ENCODE measurements at places on chromosomes 2 and 18. TPM values are rescaled to one million over a fixed set of nuclear protein-coding genes. Genes with fewer than 3 reads are reported as not detected.

GRCh38 chr2:238515377-238515776, 88.7 kb downstream of the ASB1 start:
- no peak for DNase-seq

- no peak for DNase-seq
Observed at GRCh38 chr2:236776695-236777251, 207.1 kb downstream of the ACKR3 start.

GRCh38 chr2:5021136-5021535, 671.0 kb upstream of the SOX11 start:
- no peak for DNase-seq

GRCh38 chr18:4524096-4524495, 69.0 kb upstream of the DLGAP1 start:
- no peak for DNase-seq

DNA sequence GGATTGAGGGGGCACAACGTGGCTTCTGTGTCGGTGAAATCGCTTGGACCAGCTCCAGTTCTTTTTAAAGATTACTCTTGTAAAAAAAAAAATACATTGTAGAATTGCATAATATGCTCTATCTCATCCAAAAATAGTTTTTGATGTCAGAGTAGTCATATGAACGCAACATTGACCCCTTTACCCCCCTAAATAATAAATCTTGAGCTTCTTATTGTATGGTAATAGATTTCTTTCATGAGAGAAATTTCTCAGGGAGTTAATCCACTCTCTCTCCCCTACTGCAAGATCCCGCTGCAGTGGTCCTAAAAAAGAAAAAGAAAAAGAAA, 50.2 kb upstream of the PAIP2B start:
- DNase-seq, result no peak

- no peak for DNase-seq
Observed at GRCh38 chr18:79911344-79912270, 39.8 kb downstream of the SLC66A2 start.

- DNase-seq, result no peak
Observed at GRCh38 chr2:105640246-105640645, 104.5 kb upstream of the NCK2 start.

DNA sequence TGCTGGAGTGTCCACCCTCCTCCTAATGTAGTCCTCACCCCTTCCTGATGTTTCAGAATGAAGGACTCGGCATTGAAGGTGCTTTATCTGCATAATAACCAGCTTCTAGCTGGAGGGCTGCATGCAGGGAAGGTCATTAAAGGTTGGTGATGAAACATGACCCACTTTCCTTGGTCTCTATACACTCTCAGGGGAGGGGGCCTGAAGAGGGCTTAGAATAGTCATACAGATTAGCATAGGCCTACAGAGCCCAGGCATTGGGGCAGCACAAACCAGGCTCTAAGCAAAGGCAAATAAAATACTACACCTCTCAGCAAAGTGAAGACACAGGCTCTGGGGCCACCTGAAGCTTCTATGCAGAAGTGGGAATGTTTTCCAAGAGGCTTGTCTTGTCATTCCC, 1.8 kb downstream of the IL36RN start:
- DNase-seq, result no peak

DNA sequence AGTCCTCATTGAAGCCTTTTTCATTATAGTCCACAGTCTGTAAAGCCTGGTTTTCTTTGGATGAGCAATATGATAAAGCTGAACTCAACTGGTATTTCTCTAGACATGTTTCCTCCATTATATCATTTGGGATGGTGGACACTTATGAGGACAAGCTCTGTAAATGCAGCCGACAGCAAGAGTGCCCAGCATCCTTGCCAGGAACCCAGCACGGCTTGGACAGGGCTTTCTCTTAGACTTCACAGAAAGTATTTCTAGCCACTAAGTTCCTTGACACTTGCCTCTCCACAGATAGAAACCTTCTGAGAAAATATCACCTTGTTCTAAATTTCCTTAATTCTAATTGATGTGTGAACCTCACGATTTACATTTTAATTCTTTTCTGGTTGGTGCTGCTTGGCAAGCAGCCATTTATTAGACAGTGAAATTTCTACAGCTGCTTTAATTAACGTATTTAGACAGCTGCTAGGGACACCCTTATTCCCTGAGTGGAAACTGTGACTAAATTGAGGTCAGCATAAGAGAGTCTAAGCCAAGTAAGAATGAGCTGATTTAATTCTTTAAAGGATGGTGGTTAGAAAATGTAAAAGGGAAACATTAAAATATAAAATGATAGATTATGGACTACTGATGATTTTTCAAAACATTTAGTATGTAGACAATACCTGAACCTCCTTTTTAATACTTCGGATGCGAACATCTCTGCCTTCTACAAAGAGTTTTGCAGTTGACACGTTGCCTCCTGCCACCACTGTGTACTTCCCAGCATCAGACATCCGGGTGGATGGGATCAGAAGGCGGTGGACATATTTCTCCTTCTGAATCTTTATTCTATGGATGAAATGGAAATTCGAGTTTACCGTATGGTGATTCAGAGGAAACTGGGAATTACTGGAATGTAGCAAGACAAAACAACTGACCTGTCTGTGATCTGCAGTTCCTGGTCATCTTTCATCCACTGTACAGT, 39.8 kb downstream of the TTN start:
- no peak for DNase-seq

- DNase-seq, result peak; percentile 35
Observed at GRCh38 chr2:80303006-80303908, 1.3 kb downstream of the LRRTM1 start.

- no peak for DNase-seq
Observed at GRCh38 chr2:98294711-98295110, 51.5 kb upstream of the CNGA3 start.

Gene MRPL19
- 64.5 TPM for total RNA-seq

Gene C2orf80
- total RNA-seq, result 1.0 TPM

Gene CIB4
- total RNA-seq, result not detected

Gene TNFAIP6
- 0.75 TPM for total RNA-seq

Gene RNF125
- total RNA-seq, result 1.1 TPM

Gene GPR55
- total RNA-seq, result not detected

Gene MAP3K19
- not detected for total RNA-seq

Measured in neural crest cell (in vitro differentiated cells).